ENCODE measurements at places on chromosomes 4 and X.

- no peak for DNase-seq
- no peaks in the 10 kb centered on the region for H3K27me3 ChIP-seq
- H3K4me1 ChIP-seq: peaks cover 2% of the 10 kb centered on the region
- H3K4me3 ChIP-seq: no peak overlapping the region
- peaks cover 22% of the 10 kb centered on the region for H3K36me3 ChIP-seq
- H3K27ac ChIP-seq: no peak overlapping the region
Observed at GRCh38 chr4:78199984-78200383, 142.9 kb downstream of the FRAS1 start.

- H3K27ac ChIP-seq: no peak overlapping the region
- no peaks in the 10 kb centered on the region for H3K4me1 ChIP-seq
- H3K27me3 ChIP-seq: no peaks in the 10 kb centered on the region
- DNase-seq: no peak
Observed at GRCh38 chrX:129875669-129876068, 30.3 kb upstream of the UTP14A start.

DNA sequence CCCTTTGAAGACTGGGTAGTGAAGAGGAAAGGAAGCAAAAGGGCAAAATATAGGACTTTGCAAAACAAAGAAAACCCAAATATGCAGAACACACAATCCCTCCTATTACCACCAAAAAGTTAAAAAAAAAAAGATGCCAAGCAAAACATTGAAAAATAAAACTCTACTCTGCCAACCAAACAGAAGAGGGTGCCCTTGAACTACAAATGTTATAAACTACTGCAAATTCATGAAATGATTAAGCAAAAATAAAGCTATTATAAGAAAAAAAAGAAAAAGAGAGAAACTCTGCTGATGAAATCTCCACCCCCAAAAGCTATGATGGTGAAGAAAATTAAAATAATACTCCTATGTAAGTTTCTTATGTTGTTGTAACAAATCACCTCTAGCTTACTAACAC, 168.5 kb upstream of the STK26 start:
- no peak overlapping the region for H3K4me3 ChIP-seq
- H3K36me3 ChIP-seq: no peaks in the 10 kb centered on the region

DNA sequence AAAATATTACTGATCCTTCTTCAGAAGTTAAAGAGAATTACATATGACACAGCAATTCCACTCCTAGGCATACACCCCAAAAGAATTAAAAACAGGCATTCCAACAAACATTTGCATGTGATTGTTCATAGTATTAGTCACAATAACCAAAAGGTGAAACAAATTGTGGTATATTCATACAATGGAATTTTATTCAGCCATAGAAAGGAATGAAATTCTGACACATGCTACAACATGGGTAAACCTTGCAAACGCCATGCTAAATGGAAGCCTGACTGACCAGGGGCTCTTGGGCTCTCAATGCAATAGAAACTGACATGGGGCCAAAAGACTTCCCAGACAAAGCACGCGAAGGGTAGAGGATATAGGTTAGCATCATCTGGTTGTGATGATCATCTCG, 62.1 kb upstream of the S100G start:
- peaks cover 75% of the 10 kb centered on the region for H3K36me3 ChIP-seq
- no peak overlapping the region for H3K4me3 ChIP-seq
- H3K27ac ChIP-seq: no peak overlapping the region
- DNase-seq: no peak

DNA sequence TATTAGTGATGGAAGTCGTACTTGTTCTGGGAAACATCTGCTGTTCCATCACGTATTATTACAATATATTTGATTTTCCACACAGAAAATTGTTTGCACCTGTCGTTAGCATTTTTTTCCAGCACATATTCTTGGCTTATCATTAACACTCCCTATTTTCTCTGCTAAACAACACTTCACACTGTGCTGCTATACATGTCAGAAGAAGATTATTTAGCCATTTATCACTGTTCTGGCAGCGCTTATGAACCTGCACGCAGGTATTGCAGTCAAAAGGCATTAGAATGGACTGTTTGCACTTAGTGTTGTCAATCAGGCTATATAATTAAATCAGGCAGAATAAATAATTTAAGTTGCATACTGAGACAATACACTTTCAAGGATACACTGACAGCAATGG, 218.6 kb downstream of the CHM start:
- H3K4me3 ChIP-seq: no peak overlapping the region
- H3K4me1 ChIP-seq: no peaks in the 10 kb centered on the region
- H3K36me3 ChIP-seq: peaks cover 2% of the 10 kb centered on the region
- H3K27me3 ChIP-seq: no peaks in the 10 kb centered on the region

DNA sequence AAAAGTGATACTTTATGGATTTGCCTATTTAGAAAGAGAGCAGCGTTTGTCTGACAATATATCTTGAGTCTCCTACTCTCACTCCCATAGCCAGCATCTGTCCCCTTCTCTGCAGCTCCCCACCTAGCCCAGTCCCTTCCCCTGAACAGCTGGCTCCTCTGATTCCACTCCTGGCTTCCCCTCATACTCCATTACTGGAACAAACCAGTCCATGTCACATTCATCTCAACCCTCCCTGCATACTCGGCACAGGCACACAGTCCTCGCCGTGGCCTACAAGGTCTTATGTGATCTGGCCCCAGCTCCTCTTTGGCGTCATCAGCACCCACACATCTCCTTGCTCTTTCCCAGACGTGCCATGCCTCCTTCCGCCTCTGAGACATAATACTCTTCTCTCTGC, 36.7 kb downstream of the SLC2A9 start:
- H3K27me3 ChIP-seq: no peaks in the 10 kb centered on the region
- H3K4me1 ChIP-seq: no peaks in the 10 kb centered on the region
- DNase-seq: no peak
- no peak overlapping the region for H3K4me3 ChIP-seq
- peaks cover 4% of the 10 kb centered on the region for H3K36me3 ChIP-seq

DNA sequence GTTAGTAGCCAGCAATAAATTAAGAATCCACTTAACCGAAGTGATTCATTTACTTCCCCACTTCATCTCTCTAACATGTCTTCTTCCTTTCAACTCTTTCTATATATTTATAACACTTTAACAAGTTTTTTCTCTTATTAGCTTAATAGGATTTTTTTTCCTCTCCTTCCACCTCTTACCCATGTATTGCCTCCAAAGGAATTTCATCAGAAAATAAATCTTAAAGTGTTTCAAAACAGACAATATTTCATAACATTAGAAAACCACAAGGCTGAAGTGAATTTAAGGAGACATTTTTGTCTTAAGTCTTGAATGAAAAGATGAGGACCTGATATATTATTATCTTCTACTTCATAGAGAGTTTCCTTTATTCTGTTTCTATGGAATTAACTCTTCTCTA, 101.5 kb downstream of the PDGFC start:
- H3K4me1 ChIP-seq: no peaks in the 10 kb centered on the region
- H3K27ac ChIP-seq: no peak overlapping the region

- H3K27ac ChIP-seq: peak overlapping the region; percentile 40
- DNase-seq: peak; percentile 51
- H3K4me3 ChIP-seq: peak overlapping the region; percentile 82
- peaks cover 36% of the 10 kb centered on the region for H3K36me3 ChIP-seq
- peaks cover 3% of the 10 kb centered on the region for H3K4me1 ChIP-seq
Observed at GRCh38 chr4:128812442-128813235, 3.1 kb downstream of the JADE1 start.

DNA sequence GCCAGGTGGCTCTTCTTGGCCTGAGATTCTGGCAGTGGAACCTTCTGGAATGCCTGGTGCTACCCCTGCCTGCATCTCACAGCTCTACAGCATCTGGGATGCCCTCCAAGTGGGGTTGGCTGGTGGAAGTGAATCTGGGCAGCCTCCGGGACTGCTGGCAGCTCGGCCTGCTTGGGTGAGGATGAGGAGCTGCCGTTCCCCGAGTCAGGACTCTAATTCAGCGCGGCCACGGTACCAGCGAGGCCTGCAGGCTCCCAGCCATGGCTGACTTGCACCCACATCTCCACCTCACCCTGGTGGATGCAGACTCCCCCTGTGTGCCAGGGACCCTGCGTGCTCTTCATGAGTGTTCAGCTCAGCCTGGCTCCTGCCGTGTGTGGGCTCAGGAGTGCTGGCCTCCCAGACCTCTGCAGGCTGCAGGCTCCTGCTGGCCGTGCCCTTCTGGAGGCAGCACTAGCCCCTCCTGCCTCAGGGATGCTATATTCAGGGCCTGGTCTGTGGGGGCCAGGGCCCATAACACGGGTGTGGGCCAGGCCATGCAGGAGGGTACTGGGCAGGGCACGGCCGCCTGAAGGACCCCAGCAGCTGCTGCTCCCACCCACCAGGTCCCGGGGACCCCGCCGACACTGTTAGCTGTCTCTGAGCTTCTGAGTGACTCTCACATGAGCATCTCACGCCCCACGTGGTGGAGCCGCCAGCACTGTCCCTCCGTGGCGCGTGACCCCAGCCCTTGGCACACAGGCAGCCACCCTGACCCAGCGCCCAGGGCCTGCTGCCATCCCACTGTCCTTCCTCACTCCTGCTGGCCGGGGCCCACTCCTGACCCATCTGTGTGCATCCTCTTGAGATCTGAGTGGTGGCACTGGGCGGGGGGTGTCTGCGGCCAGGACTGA, 10.6 kb downstream of the UVSSA start:
- peaks cover 25% of the 10 kb centered on the region for H3K36me3 ChIP-seq
- H3K4me3 ChIP-seq: no peak overlapping the region
- H3K27ac ChIP-seq: no peak overlapping the region
- no peaks in the 10 kb centered on the region for H3K4me1 ChIP-seq
- no peaks in the 10 kb centered on the region for H3K27me3 ChIP-seq

- no peak overlapping the region for H3K4me3 ChIP-seq
- H3K27me3 ChIP-seq: no peaks in the 10 kb centered on the region
- no peaks in the 10 kb centered on the region for H3K4me1 ChIP-seq
- no peak overlapping the region for H3K27ac ChIP-seq
Observed at GRCh38 chrX:140713174-140713539, 3.6 kb downstream of the LINC00632 start.

- H3K4me1 ChIP-seq: no peaks in the 10 kb centered on the region
- no peak for DNase-seq
- H3K27ac ChIP-seq: no peak overlapping the region
- no peak overlapping the region for H3K4me3 ChIP-seq
Observed at GRCh38 chr4:3710451-3711182, 55.6 kb upstream of the ADRA2C start.

DNA sequence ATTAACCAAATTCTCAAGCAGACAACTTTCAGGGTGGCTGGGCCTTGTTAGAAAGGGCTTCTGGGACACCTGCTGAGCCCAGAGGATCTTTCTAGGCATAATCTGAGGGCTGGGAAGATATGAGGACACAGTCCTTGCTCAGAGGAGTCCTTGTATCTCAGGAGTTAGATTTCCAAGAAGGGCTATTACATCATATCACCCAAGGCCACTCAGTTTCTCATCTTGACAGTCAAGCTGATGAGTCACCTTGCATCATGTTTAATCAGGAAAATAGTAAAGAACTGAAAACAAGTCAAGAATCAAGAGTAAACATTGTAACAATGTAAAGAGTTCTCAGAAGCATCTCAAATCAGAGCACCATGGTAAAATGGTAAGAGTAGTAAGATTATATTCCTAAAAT, 4.0 kb downstream of the PCYT1B start:
- DNase-seq: no peak
- H3K27ac ChIP-seq: no peak overlapping the region
- H3K36me3 ChIP-seq: peaks cover 17% of the 10 kb centered on the region

- peak; percentile 22 for DNase-seq
- H3K4me3 ChIP-seq: peak overlapping the region; percentile 86
- H3K27ac ChIP-seq: no peak overlapping the region
- peaks cover 75% of the 10 kb centered on the region for H3K27me3 ChIP-seq
- H3K4me1 ChIP-seq: no peaks in the 10 kb centered on the region
Observed at GRCh38 chrX:68830419-68831404, 1.9 kb downstream of the EFNB1 start.

DNA sequence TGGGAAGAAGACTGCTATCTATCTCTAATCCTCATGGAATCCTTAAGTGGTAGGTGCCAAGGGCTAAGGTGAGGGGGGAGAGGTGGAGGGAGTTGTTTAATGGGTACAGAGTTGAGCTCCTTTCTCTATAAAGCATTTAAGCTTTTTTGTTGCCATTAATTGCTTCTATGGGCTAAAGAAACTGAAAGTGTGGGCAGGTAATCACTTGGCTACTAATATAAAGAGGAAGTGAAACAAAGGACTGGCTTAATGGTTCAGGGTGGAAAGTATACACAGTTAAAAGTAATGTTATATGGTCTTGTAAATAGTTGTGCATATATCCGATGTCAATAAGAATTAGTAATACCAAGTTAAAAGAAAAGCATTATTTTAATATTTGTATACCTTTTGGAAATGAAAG, 83.9 kb downstream of the POLA1 start:
- DNase-seq: no peak
- H3K4me1 ChIP-seq: no peaks in the 10 kb centered on the region

DNA sequence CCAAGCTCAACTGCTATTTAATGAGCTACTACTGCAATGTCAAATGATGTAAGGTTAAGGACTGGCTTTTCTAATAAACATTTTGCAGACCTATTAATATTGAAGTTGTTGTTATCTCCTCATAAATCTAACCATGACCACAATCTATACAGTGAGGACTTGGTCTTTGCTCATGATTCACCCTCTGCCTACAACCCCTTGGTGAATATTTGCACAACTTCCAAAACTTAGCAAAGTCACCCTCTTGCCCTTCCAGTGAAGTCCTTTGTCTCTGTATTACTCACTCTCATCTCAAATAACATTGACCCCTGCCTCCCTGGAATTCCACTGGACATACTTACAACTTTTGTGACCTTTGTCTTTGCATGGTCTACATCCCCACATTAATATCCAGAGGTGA, 204.5 kb downstream of the KCNIP4 start:
- DNase-seq: no peak
- H3K4me1 ChIP-seq: no peaks in the 10 kb centered on the region
- H3K4me3 ChIP-seq: no peak overlapping the region
- H3K27ac ChIP-seq: no peak overlapping the region
- H3K27me3 ChIP-seq: no peaks in the 10 kb centered on the region

DNA sequence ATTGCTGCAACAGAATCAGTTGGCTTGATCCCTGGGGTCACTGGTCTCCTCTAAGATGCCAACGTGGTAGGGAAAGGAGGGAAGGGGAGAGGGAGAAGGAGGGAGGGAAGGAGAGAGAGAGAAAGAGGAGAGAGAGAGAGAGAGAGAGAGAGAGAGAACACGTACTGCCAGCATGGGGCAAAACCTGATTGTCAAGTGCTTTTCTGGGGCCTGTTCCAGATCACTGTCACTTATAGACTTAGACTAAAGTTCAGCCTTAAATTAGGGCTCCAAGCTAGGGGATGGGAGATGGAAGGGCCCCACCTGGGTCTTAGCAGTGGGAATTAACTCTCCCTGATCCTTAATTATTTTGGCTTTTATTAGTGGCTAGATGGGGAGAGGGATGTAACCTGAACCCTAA, 12.9 kb downstream of the SHROOM4 start:
- no peak overlapping the region for H3K27ac ChIP-seq
- no peak overlapping the region for H3K4me3 ChIP-seq
- no peaks in the 10 kb centered on the region for H3K27me3 ChIP-seq

Measured in H9 (cell line).